Urinary bladder (tissue), 4 donors: ENCODE measurements at places on chromosomes 5 and 9. TPM values are rescaled to one million over a fixed set of nuclear protein-coding genes. Genes with fewer than 3 reads are reported as not detected.

DNA sequence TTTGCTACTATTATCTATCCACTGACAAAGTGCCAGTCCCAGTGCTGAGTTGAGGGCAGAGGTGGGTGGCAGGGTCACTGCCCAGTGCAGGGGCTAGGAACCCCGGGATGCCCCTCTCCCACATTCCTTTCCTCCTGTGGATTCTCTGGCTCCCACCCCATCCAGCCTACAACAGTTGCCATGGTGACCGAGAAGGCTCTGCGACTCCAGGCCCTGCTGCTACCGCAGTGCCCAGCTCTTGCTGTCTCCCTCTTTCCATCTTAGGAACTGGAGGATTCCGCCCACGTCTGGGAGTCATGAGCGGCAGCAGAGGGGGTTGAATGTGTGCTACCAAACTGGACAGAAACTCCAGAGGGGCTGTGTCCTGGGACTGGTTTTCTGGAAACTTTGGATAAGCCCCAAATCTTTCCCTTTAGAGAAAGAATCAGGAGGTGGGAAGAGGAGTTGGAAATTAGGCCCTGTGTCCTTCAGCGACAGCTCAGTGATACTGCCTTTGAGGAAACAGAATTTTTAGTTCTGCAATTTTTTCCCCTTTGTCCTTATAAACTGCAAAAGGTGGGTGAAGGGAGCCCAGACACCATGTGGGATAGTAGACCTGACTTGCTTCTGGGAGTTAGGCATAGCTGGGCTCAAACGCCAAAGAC, 20.7 kb upstream of the C5orf47 start:
- no peak for DNase-seq

DNA sequence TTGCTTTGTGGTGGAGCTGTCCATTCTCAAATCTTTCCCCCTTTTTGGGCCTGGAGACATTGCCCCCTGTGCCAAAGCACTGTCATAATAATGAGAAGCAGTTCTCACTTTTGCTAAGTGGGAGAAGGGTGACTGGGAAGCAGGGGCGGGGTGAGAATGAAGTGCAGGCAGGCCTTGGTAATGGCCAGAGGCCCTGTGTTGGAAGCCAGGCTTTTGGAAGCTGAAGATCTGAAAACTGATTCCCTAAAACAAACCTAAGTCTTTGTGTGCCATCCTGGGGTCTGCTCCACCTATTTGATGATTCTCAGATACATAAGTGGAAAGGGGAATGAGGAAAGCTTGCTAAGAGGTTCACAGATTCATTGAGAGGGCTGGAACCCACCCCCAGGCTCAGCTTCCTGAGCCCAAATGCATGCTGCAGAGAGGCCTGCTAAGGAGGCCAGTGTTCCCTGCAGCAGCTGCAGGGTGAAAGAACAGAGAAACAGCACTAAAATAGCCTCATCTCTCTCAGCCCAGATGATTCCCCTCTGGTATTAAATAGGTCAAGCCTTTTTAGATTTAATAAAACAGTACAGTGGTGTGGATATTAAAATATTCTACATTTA, 75.0 kb downstream of the NSG2 start:
- no peak for DNase-seq

GRCh38 chr9:116585896-116586295, 101.2 kb upstream of the TRIM32 start:
- no peak for DNase-seq

DNA sequence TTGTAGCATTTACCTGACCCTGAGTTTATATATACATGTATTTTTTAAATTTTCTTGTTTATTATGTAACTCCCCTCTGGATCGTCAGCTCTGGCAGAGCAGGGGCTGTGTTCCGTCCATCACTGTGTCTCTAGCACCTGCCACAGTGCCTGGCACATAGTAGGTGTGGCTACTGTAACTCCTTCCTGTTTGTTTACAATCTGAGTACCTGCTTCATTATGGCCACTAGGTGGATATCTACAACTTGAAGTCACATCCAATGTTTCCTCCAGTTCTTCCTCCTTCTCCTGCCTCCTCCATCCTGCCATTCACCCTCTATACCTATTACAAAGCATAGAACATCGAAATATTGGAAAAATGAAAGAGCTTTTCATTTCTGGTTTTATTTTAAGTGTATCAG, 14.2 kb upstream of the PPP1R2B start:
- no peak for DNase-seq

GRCh38 chr5:17180864-17181723, 36.3 kb upstream of the BASP1 start:
- DNase-seq: no peak

DNA sequence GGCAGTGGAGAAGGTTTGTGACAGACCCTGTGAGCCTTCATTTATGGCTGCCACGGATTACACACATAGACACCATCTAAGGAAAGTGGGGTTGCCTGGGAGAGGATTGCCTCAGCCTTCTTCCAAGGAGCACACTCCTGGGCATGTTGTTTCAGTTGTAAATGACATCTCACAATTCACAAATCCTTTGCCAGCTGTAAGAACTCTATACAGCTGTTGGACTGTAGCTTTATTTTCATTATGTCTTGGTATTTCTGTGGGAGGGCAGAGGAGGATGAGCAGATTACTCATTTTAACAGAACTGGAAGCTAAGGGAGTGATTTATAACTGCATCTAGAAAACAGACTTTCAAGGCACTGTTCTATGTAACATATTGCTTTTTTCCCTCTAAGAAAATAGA, 25.6 kb downstream of the MELK start:
- DNase-seq: no peak

DNA sequence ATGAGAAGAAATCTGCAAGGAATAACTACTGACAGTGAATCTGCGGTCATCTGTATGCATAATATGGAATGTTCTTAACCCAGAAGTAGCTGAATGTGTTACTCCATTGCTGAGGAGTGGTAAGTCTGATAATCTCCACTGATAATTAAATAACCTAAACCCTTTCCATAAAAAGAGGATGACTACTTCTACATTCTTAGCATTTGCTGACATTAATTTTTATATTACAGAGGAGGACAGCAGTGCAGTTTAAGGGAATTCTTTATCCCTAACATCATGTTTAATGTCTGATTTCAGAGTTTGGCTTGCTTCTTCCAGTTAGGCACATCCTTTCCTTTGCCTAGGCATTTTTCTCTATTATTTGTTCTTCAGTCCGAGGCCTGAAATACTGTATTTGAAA, 52.2 kb downstream of the CDC42SE2 start:
- DNase-seq: no peak

Gene CDKN2A
- total RNA-seq: 0.85 TPM

Gene PCDHA7
- 0.26 TPM for total RNA-seq

Gene EIF4EBP3
- 0.69 TPM for total RNA-seq

Gene ROR2
- total RNA-seq: 28.2 TPM

Gene SDHA
- total RNA-seq: 58.3 TPM
